ENCODE measurements at places on chromosomes 11 and 22. TPM values are rescaled to one million over a fixed set of nuclear protein-coding genes. Genes with fewer than 3 reads are reported as not detected.

The GNAZ gene
- total RNA-seq = 11.6 TPM

The KRTAP5-2 gene
- not detected for total RNA-seq

The MUC5AC gene
- under 0.01 TPM for total RNA-seq

The GALNT18 gene
- total RNA-seq = 7.5 TPM

The PRR5 gene
- total RNA-seq = 9.4 TPM
